Right renal pelvis (tissue), 4 donors: ENCODE measurements at places on chromosomes 7 and 10. TPM values are rescaled to one million over a fixed set of nuclear protein-coding genes. Genes with fewer than 3 reads are reported as not detected.

DNA sequence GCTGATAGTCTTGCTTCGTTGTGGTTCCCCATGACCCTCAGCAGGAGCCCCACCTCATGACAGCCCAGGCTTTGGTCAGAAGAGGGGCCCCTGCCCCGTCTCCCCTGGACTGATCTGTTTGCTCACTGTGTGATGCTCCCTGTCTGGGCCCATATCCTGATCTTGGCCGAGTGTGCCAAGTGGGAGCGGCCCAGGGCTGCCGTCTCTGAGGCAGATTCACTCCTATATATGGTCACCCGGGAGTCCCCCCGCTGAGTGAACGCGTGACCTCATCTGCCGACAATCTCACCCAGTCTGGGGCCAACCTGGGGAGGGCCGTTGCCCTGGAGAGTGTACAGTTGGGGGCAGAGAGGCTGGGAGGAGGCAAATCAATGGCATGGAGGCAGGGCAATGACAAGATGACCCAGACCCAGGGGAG, 34.5 kb downstream of the PPIF start:
- no peak for DNase-seq

GRCh38 chr10:48996329-48996728, 56.7 kb upstream of the LRRC18 start:
- no peak for DNase-seq

GRCh38 chr7:24981171-24981951, 1.4 kb upstream of the OSBPL3 start:
- no peak for DNase-seq

- no peak for DNase-seq
These were observed 60.2 kb downstream of the WIPF3 start for GRCh38 chr7:29866490-29866930.

GRCh38 chr10:22570234-22570633, 144.1 kb downstream of the PIP4K2A start:
- no peak for DNase-seq

GRCh38 chr7:24732646-24733413, 24.4 kb downstream of the GSDME start:
- DNase-seq = no peak

Gene FXYD4
- not detected for polyA plus RNA-seq

Gene TBL2
- 38.9 TPM for polyA plus RNA-seq

Gene SLC16A12
- 29.8 TPM for polyA plus RNA-seq
